ENCODE measurements at places on chromosomes 2 and 18.

DNA sequence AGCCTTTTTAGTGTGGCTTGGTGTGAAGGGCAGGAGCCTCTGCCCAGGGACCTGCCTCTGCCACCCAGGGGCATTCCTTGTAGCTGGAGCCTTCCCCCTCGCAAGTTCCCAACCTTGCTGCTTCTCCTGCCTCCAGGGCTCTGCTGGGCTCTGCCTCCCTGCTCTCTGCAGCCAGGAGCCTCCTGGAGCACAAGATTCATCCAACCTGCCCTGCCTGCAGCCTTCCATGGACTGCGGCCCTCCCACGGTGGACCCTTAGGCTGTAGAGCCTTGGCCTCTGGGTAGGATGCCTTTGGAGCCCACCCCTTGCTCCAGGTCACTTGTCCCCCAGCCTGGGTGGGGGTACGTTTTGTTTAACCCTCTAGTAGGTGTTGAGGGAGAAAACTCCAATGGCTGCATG, 2.5 kb downstream of the SLC66A3 start:
- DNase-seq = no peak

DNA sequence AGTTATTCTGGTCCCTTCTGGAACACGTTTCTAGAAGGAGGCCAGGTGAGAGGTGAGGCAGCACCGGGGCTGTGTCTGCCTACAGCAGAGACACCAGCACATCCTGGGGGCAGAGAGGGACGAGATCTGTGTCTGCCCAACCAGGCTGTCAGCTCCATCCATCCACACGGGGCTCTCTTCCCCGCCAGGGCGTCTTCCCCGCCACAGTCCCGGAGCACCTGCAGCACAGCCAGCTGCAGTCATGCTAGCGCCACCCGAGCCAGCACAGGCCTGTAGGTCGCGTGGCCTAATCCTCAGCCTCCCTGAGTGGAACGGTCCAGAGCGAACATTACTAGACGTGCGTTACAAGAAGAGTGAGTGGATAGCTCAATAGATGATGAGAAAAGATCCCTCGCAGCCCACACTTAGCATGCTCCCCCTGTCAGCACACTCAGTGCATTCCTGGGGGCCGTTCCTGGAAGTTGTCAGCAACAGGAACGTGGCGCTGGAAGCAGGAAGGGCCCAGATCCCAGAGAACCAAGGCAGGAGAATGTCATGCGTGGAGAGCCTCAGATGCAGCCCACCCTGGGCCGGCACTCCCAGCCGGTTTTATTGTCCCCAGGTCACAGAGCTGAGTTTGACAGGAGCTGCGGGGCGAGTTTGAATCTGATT, 179.0 kb downstream of the TWIST2 start:
- no peak for DNase-seq

GRCh38 chr2:86193901-86194567, 1.2 kb downstream of the IMMT start:
- no peak for DNase-seq

GRCh38 chr2:113061896-113062770, 3.1 kb downstream of the IL36RN start:
- DNase-seq = no peak

DNA sequence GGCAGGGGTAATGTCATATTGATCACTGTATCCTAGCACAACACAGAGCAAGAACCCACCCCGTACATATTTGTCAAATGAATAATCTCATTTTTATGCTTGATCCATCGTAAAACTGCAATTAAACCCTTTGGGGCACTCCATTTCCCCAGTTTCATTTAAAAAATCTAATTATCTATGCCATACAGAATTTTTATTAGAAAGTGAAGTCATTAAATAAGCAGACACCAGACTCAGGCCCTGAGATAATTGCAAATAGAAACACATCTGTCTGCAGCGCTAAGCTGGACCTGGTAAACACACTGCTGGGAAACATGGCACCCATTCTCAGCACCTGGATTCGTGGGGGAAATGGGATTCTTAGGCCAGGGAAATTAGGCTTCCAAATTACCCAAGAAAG, 5.1 kb downstream of the CYRIA start:
- DNase-seq = no peak

DNA sequence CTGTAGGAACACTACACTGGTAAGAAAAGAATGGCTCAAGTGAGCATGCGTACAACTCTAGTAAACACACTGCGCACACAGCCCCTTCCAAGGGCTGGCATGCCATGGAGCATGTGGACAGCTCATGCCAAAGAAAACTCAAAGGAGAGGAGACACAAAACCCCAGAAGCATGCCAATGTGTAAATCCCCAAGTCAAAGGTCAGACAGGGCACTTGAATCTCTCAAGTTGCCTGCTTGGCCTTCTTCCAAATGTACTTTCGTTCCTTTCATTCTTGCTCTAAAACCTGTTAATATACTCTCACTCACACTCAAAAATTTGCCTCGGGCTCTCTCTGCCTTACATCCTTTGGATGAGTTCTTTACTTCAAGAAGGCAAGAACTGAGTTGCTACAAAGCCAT, 365.3 kb downstream of the NBAS start:
- no peak for DNase-seq

GRCh38 chr2:128544321-128545037, 225.8 kb upstream of the HS6ST1 start:
- DNase-seq = no peak

DNA sequence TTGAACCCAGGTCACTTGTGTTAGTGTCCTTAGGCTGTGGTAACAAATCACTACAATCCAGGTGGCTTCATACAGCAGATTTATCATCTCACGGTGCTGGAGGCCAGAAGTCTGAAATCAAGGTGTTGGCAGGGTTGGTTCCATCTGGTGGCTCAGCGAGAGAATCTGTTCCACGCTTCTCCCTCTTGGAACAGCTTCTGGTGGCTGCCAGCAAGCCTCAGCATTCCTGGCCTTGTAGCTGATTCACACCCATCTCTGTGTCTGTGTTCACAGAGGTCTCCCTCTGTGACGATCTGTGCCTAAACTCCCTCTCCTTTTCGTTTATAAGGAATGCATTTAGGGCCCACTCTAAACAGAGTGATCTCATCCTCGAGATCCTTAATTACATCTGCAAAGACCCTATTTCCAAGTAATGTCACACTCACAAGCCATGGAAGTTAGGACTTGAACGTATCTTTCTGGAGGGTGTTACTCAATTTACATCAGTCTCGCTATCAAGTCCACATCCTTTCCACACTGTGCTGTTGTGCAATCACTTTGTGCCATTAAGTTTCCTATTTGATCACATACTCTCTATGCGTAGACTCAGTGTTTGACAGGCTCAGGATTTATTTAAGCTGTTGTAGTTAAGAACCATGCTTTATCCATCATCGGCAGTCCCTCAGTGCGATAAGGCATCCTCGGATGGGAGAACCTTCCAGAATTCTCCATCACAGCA, 164.4 kb downstream of the SOCS6 start:
- DNase-seq = no peak

GRCh38 chr2:240643811-240644150, 18.5 kb downstream of the GPR35 start:
- no peak for DNase-seq

DNA sequence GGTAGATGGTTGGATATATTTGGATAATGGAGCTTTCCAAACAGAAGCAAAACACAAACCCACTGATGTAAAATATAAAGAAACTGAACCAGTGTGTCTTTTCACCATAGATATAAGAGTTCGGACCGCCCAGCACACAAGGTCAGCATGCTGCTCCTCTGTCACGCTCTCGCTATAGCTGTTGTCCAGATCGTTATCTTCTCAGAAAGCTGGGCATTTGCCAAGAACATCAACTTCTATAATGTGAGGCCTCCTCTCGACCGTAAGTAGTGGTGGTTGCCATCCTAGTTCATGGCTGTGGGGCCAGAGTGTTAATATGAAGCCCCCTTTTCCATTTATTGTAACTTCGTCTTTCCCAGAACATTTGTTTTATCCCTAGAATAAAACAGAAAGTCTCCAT, 125.2 kb upstream of the LYPD6 start:
- DNase-seq = no peak

DNA sequence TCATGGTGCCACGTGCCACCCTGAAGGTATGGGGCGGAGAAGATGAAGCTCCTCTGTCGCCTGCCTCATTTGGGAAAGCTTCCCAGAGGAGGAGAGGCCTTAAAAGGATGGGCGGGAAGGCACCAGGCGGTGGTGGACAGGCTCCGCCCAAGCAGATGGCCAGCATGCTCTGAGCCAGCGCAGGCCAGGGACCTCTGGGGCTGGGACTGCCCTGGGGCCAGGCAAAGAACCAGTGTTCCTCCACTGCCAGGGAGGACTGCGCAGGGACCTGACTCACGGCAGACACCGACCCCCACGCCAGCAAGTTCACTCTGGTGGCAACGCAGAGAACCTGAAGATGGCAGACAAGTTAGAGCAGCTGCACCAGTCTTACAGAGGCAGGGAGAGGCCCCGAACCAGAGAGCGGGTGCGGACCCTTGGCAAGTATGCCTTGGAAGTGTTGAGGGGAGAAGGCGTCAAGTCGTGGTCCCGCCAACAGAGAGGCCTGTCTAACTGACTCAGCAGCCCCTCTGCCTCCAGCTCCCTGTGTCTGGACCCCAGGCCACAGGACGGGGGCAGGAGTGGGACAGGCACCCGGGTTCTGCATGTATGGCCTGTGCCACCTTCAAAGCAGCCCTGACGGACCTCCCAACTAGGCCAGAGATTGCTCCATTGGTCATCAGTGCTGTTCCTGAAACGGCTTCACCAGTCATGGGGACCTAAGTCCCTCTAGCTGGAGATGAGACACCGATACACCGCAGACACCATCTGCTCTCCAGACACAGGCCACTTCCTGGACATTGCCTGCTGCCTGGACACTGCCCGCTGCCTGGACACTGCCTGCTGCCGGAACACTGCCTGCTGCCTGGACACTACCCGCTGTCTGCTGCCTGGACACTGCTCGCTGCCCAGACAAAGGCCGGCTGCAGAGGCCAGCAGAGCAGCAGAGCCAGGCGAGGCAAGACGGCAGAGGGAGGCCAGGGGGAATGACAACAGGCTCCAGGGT, 124.7 kb downstream of the HDAC4 start:
- no peak for DNase-seq

DNA sequence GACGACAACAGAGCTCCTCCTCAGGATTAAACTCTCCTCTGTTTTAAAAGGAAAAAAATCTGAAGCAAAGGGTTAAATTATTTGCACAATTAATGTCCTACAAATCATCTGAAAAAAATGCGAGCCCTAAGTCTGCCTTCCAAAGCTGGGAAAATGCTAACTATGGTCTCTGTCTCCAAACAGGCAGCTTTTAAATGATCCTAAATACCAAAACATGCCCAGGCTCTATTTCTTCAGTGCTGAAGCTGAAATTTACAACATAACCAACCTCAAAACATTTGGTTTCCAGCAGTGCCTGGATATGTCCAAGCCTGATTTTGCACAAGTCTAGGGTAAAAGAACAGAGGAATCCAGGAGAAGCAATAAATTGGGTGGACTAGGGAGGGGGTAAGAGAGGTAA, 57.2 kb downstream of the LBH start:
- DNase-seq = no peak

- no peak for DNase-seq
Measured at GRCh38 chr2:45494275-45494977, 116.6 kb downstream of the SRBD1 start.

GRCh38 chr18:42178376-42179080, 223.5 kb downstream of the PIK3C3 start:
- no peak for DNase-seq

DNA sequence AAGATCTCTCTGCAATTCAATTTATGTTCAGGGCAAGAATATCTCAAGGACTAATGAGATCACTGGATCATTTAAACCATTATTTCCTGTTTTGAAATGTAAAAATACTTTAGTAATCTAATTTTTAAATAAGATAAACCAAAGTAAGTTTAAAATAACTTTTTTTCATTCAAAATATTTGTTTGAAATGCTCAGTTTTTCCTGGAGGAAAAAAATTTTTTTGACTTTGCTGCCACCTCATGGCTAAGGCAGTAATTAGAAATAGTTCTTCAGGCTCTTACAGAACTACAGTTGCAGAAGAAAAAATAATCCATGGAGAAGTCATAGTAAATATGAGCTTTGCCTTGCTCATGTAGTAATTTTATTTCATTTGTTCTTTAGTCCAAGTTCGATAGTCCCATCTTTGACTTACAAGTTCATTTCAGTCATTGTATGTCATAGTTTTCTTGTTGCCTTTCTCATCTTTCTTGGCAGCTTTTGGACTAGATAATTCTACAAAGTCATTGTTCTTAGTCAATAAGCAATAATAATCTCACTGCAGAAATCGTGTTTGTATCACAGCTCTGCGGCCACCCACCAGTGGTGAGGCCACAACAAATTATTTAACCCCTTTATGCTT, 127.4 kb downstream of the DPP4 start:
- DNase-seq = no peak

- DNase-seq = no peak
Measured at GRCh38 chr2:100408104-100408503, 9.4 kb downstream of the CHST10 start.

DNA sequence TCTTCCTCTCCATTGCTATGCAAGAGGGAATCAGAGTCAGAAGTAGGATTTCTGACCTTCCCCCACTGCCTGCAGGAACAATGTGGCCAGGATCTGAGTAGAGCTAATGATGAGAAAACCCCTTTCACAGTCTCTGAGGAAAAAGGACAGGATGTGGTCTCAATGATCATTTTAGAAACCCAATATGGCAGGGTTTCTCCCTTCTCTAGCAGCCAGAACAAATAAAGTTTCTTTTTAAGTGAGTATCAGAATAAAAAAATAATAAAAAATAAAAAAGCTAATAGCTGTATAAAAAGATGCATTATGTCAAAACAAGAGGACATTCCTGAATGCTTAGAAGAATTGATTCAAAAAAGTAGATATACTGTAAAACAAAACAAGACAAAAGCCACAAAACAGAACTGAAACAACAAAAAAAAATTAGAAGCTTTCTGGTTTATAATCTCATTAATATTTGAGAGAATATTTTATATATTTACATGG, 1124.9 kb upstream of the ZEB2 start:
- peak; percentile 1 for DNase-seq

GRCh38 chr2:156818221-156818620, 382.0 kb downstream of the GPD2 start:
- no peak for DNase-seq

DNA sequence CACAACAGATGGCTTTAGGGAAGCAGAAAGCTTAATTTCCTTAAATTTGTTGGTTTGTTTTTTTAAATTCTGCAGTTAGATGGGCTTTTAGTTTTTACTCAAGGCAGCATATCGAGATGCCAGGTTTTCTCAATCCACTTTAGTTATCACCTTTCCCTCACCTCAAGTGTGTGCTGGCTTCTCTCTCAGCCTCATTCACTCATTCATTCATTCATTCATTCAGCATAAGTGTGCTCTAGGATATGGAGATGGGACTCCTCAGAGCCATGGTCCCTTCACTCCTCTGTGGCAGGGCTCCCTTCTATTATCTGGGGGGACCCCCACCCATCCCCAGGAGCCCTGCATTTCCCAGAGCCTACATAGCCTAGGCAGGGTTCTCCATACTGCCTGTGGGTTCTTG, 19.0 kb downstream of the VIL1 start:
- DNase-seq = no peak

Measured in GM19239 (cell line).